ENCODE measurements at places on chromosomes 2 and 18.

GRCh38 chr18:10149768-10150556 lies 236.1 kb downstream of the VAPA start:
- no peak for DNase-seq

GRCh38 chr18:9032519-9032918 lies 70.0 kb upstream of the NDUFV2 start:
- DNase-seq, result no peak

GRCh38 chr2:240201866-240202265 lies 61.4 kb upstream of the OTOS start:
- DNase-seq, result no peak

DNA sequence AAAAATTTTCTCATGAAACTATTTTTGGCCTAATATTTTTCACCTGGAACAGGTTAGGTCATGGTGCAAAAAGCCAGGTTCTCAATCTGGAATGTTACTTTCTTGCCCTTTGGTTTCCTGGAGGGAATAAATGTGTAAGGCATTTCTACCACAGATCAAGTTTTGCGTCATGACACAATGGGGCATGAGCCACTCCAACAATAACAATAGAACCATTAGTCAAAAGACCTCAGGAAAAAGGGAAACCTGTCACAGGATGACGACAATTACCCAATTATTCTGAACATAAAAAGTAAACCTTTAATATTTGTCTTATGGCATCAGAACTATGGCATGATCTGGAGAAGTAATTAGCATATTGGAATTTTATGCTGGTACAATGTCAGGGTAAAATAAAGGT lies 88.2 kb upstream of the HNRNPA3 start:
- DNase-seq, result no peak

DNA sequence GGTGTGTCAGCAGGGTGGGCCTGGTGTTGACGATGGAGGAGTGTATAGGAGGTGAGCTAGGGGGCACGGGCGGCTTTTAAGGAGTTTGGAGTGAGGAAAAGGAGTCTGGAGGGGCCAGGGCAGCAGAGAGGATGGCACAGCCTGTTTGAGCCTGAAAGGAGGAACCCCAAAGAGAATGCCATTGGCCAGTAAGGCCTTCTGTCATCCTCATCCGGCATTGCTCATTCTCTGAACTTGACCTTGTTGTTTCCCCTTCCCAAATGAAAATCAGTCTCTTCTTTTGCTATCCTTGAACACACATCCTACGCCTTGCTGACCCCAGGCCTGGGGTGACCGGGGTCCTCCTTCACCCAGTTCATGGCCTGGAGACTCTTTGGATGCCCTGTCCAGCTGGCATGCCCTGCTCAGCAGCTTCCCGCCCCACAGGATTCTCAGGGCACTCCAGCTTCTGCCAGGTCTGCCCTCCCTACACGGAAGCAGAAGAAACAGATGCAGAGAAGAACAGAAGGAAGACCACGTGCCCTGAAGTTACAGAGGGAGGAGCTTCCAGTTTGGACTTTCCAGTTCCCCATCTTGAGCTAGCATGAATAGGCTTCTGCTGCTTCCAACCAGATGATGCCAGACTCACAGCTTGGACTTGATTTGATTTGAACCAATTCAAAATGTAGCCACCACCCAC lies 20.5 kb upstream of the KIF3C start:
- DNase-seq, result no peak

DNA sequence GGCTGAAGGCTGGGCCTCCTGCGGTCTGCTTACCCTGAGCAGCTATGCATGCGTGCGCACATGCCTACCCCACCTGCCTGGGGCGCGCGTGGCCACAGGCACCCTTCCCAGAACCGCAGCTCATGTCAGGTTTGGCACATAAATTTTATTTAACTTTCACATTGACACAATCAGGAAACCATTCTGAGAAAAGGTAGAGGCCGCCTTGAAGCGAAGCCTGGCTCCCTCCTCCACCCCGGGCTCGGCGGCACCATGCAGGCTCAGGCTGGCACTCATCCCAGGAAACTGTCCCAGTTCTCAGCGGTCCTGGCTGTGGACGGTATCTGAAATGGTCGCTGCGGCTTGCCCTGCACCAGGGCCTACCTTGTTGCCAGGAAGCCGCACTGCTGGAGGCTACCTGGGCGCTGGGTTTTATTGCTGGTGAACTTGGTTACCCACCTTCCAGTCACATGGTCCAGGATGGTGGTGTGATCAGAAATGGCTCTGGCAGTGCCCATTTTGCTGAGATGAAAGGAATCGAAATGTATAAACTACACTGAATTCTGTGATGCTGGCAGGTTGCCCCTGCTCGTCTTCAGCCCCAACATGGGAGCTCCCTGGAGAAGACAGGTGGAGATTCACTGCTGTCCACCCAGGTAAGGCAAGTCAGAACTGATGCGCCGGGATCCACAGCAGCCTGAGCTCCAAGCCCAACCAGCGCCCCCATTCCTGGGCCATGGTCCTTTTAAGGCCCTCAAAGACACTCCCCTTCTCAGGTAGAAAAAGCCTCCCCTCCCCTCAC lies 25.5 kb downstream of the CHST10 start:
- DNase-seq, result no peak

Measured in activated T-cell treated with anti-CD3 and anti-CD28 coated beads, Interleukin-2, amount 50 U/mL, for 48 hours (primary cell).